ENCODE measurements at places on chromosomes 5 and 9.

- DNase-seq = no peak
Measured at GRCh38 chr5:116898917-116899316, 324.3 kb upstream of the SEMA6A start.

GRCh38 chr5:101997235-101997634 is 298.8 kb downstream of the SLCO4C1 start:
- DNase-seq = no peak

- DNase-seq = no peak
Measured at GRCh38 chr5:387491-388265, 55.3 kb upstream of the EXOC3 start.

- no peak for DNase-seq
Measured at GRCh38 chr9:1098551-1098950, 48.4 kb downstream of the DMRT2 start.

- no peak for DNase-seq
Measured at GRCh38 chr9:124859803-124860581, 1.8 kb downstream of the RPL35 start.

GRCh38 chr9:131981116-131981776 is 98.4 kb downstream of the MED27 start:
- DNase-seq = no peak

DNA sequence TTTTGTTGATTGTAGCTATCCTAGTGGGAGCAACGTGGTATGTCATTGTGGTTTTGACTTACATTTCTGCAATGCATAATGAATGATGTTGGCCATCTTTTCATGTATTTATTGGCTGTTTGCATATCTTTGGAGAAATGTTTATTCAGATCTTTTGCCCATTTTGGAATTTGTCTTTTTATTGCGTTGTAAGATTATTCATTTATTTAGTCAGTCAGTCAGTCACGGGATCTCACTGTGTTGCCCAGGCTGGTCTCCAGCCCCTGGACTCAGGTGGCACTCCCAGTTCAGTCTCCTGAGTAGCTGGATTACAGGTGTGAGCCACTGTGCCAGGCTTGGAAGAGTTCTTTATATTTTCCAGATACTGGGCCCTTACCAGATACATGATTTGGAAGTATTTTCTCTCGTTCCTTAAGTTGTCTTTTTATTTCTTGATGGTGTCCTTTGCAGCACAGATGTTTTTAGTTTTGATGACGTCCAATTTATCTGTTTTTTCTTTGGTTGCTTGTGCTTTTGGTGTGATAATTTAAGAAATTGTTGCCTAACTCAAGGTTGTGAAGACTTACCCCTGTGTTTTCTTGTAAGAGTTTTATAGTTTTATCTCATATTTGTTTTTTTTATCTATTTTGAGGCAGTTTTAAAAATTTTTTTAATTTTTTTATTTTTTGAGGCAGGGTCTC is 67.1 kb downstream of the EHMT1 start:
- DNase-seq = no peak

GRCh38 chr9:13939134-13939533 is 374.8 kb downstream of the NFIB start:
- DNase-seq = no peak

- DNase-seq = no peak
Measured at GRCh38 chr5:139711067-139711905, 63.1 kb downstream of the CXXC5 start.

DNA sequence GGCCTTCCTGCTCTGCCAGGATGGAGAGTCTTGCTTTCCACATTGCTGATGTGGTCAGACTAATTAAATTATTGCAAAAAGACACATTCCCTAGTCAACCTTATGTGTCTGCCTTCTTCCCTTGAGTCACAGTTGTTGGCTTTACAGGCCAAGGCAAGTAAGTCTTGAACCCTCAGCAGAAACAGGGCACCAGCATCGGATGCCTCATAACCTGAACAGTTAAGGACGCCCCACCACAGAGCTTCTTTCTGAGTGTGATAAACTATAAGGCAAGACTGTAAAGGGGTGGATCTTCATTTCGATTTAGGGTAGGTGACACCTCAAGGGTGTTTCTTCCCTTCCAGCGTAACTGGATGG is 670 bp upstream of the KIF2A start:
- DNase-seq = no peak

- DNase-seq = no peak
Measured at GRCh38 chr9:119157196-119157595, 212.0 kb downstream of the BRINP1 start.

GRCh38 chr5:37533851-37534250 is 154.7 kb downstream of the WDR70 start:
- DNase-seq = peak; percentile 31

- no peak for DNase-seq
Measured at GRCh38 chr5:95283761-95284571, 928 bp downstream of the MCTP1 start.

GRCh38 chr5:113057557-113057984 is 81.0 kb downstream of the DCP2 start:
- DNase-seq = no peak

Data from H54 (cell line).